ENCODE measurements at places on chromosomes 13 and 19. TPM values are rescaled to one million over a fixed set of nuclear protein-coding genes. Genes with fewer than 3 reads are reported as not detected.

DNA sequence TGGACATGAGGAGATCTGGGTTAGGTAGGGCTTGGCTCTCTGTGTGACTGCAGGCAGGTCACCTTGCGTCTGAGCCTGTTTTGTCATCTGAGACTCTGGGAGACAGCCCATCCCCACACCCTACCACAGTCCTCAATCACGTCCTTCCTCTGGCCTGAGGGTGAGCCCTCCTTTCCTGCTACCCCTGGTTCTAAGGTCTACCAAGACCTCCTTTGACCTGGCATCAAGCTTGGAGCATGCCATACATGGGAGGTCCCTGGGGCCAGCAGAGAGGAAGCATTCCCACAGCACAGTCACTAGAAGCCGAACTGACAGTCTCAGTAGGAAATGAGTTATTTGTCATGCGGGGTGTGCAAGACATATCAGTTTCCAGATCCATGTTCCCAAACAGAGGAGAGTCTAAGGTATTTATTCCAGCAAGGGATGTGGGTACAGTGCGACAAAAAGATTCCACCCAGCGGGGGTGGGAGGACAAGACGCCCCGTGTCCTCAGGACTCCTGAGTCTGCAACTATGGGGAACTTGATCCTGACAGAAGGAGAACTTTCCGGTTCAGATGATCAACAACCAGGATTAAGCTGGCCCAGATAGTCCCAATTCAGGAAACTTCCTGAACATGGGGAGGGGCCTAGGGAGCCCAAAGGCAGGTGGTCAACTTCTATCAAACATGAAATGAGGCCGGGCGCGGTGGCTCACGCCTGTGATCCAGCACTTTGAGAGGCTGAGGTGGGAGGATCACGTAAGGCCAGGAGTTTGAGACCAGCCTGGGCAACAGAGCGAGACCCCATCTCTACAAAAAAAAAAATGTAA, 9.5 kb downstream of the ARRDC2 start:
- peak; percentile 89 for DNase-seq

DNA sequence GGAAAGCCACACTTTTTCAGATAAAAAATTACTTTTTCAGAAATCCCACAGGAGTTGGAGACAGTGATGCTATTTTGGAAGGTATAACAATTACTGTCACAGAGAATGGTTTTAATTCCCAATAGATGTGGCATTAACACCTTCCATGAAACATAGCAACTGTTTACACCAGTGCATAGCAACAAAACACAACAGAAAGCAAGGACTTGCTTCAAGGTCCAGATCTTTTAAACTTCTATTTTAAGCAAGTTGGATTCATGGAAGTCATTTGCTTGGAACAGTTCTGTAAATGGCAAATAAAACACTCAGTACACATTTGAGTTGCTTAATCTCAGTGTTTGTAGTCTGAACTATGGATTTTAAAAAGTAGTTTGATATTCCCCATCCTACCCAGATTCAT, 385.9 kb upstream of the SPRY2 start:
- DNase-seq: no peak

SWSAP1 gene
- 1.3 TPM for total RNA-seq

NLRP4 gene
- not detected for total RNA-seq

KIR2DL1 gene
- total RNA-seq: not detected

CCDC61 gene
- 5.8 TPM for total RNA-seq

GRK1 gene
- total RNA-seq: not detected

Data from psoas muscle (tissue), 8 donors.